Activated gamma-delta T cell treated with Interleukin-2 at 50 U/mL for 16 hours (primary cell): ENCODE measurements at places on chromosomes 7 and 10.

GRCh38 chr10:65346466-65346865 is 1579.4 kb upstream of the LRRTM3 start:
- no peak for DNase-seq

- DNase-seq, result no peak
Measured at GRCh38 chr7:43621729-43622448, 39.0 kb downstream of the STK17A start.

DNA sequence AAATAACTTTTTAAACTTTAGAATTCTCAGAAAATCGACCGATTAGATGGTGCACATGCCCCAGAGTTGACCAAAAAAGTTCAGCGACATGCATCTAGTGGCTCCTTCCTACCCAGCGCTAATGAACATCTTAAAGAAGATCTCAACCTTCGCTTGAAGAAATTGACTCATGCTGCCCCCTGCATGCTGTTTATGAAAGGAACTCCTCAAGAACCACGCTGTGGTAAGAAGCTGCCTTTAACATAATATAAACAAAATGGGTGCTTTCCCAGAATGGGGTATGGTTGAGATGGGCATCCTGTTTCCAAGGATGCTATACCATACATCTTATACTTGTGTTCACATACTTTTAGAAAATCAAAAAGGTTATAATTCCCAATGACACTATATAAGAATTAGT is 24.6 kb downstream of the GLRX3 start:
- DNase-seq, result no peak

DNA sequence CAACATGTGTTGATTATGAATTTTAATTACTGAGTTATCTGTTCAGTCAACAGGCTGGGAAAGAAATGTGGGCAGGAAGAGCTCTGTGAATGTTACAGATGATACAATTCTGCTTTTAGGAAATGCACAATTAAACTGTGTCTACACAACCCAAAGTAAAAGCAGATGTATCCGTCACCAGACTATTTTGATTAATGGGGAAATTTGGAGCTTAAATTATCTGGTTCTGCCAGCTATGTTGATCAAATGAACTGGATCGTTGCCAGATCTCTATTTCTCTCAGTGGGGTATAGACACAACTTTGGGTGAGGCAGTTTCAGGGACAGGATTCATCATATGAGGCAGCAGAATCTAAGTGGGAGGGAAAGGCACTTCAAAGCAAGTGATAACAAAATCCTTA is 136.5 kb downstream of the NEUROD6 start:
- DNase-seq, result no peak

GRCh38 chr7:6290319-6290741 is 17.9 kb upstream of the CYTH3 start:
- no peak for DNase-seq

DNA sequence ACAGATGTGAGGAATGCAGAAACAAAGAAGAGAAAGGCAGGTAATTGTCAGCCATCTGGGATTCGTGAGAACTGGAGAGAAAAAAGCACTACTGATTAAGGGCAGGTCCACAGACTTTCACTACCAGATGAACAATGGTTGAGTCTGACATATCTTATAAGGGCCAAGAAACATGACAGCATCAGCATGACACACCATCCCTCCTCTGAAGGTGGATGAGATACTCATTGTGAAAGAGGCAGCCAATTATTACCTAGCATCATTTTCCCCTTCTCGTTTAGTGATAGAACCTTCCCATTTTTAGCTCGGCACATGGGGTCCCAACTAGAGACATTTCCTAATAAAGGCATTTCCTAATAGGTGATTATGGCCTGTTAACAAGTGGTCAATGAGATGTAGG is 19.2 kb upstream of the MET start:
- no peak for DNase-seq

DNA sequence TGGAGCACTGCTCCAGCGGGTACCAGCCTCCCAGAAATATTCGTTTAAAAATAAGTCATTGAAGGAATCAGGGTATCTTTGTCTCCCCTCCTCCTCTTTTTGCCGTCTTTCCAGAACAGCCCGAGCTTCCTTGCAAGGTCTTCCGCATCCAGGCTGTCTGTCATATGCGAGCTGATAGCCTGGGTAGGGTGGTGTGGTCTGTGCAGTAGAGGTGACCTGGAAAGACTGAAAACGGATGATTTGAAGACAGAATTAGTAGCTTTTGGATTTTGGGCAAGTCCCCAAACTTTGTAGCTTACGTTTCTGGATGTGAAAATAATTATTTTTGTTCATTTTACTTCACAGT is 480 bp downstream of the VPS50 start:
- DNase-seq, result no peak

DNA sequence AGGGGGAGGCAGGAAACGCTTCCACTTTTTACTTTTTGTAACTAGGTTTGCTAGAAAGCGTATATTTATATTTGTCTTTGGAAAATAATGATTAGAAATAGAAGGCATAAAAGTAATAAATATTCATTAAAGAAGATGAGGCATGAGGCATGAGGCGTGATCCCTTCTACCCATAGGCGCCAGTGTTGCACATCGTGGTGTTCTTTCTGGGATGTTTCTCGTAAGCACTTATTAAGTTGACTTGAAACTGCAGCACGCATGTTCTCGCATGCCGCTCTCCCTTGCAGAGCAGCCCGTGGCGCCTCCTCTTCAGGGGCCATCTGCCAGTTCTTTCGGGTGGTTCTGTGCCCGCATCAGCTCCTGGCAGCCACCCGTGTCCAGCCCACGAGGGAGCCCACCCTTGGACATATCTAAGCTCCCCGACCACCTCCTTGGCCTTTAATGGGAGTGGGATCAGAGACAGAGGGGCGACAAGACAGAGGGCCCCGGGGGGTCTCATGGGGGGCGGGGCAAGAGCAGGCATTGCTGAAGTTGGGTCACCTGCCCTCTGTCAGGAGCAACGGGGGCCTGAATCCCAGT is 28.5 kb upstream of the CSGALNACT2 start:
- DNase-seq, result no peak

- DNase-seq, result no peak
Measured at GRCh38 chr7:117202511-117202910, 120.3 kb downstream of the WNT2 start.

- no peak for DNase-seq
Measured at GRCh38 chr7:70137126-70137525, 538.9 kb downstream of the AUTS2 start.

GRCh38 chr10:76719006-76719405 is 918.6 kb downstream of the KCNMA1 start:
- DNase-seq, result no peak

DNA sequence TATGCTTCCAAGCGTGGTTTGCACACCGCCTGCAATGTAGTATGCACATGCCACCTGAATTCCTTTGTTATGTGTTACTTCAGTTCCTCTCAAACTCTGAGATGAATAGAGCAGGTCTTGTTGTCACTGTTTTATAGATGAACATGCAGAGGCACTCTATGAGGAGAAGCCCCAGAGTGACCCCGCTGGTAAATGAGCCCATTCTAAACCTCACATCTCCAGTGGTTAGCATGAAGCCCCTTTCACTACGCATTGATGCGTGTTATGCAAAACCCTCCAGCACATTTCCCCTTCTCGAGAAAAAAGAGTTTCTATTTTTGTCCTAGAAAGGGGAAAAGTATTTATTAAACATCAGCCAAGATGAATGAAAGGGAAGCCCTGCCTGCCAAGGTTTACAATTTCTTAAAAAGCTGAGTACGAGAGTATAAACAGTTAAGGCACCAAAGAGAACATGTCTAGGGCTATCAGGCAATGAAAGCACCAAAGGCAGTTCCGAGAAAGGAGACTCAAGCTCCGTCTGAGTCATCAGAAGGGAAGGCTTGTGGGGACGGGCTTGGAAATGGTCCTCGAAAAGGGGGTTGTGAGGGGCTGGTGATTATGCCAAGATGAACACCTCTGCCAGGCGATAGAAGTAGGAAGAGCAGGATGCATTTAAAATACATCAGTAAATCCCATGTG is 58.7 kb upstream of the PFKP start:
- no peak for DNase-seq

DNA sequence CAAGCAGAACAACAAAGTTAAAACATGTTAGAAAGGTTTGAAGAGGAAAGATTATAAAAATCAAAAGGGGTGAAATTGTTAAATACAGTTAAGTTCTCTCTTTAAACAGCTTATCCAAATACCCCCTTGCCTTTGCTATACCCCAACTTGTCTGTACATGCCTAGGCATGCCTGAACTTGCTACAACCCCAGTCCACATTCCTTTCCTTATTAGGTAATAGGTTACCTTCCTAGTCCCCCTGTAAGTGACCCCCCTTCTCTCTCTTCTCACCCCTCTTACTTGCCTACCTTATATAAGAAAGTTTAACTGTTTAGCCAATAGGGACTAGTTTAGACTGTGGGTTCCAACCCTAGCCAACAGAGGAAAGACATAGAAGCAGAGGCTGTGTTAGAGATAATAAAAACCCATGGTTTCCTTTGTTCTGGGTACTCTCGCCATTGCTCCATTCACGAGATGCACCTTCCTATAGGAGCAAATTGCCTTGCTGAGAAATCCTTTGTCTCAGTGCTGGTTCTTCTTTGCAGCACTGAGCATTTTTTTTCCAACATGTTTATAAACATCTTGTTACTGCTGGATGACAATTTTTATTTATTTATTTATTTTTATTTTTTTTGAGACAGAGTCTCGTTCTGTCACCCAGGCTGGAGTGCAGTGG is 282.2 kb upstream of the GALNT17 start:
- no peak for DNase-seq

- DNase-seq, result no peak
Measured at GRCh38 chr7:5422396-5423305, 983 bp downstream of the TNRC18 start.

DNA sequence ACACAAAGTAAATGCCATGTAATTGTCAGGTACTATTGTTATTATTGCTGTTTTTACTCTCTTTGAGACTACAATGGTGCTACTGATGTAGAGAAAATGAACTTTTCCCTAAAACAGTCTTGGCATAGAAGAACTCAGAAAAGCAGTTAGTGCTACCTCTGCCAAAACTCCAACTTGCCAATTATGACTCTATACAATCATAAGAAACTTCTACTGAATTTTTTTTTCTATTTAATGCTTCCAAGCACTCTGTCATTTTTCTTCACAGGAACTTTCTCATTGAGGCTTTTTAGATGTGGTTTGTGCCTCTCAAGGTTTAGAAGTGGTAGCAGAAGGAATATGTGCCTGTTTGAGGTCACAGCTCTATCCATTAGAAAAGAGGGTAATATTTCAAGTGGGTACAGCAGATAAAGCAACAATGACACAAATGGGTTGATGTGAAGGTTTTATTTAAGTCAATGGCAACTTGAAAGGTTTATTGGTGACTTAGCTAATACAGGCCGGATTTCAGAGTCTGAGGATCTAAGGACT is 64.0 kb upstream of the FERD3L start:
- DNase-seq, result no peak

GRCh38 chr10:103792547-103792946 is 62.8 kb downstream of the SH3PXD2A start:
- no peak for DNase-seq

DNA sequence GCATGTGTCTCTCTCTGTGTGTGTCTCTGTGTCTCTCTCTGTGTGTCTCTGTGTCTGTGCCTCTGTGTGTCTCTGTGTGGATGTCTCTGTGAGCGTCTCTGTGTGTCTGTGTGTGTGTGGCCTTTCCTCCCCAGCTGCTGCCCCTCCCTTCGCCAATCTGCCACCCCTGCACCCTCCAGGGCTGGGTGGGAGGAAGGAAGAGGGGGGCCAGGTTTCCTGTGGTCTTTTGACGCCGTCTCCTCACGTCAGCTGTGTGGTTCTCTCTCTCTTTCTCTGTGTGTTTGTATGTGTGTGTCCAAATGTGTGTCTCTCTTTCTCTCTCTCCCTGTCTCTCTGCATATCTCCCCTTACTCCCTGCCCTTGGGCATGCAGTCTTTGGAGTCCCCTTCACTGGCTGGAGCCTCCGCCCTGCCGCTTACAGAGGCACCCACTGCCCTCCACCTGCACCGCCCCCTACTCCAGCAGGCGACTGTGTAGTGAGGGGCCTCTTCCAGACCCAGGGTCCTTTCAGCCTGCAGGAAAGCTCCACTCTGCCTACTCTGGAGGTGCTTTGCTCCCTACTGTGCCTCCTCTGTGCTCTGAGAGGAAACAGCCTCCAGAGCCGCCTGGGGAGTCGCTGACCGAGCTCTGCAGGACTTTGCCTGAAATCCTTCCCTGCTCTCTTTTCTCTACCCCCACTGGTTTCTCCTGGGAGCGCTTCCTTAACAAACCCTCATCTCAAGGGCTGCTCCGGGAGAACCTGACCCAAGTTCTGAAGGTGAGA is 44.2 kb upstream of the C10orf71 start:
- peak; percentile 50 for DNase-seq
